ENCODE measurements at places on chromosomes 5 and 9.

- no peak for DNase-seq
These were observed 85.7 kb downstream of the ALDH7A1 start for GRCh38 chr5:126509339-126509738.

DNA sequence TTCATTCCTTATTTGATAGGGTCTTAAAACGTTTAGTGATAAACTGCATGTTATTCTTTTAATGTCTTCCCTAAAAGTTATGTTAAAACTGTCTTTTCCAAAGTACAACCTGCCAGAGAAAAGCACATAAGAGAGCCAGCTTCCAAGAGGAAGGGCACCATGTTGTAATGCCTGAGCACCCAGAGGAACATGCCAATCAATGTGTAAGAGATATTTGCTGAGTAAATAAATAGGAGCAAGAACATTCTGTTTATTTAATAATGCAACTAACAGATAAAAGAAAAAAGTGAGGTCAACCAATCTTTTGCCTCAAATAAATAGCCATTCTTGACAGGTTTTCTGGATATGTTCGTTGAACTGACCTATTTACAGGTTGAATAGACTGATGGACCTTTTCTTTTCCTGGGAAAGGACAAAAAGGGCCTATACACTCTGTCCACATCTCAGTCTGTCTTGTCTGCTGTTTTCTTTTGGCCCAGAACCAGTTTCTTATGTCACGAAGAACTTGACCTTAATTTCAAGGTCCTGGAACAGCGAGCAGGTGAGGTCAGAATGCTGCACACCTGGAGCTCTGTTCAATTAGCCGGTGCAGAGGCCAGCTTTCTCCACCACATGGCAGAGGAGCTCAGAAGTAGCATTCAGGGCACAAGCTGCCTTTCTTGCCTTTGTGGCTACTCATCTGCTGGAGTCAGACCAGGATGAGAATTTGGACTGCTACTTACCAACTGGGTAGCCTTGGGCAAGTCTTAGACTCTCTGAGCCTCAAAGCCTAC, 77.7 kb downstream of the PLCXD3 start:
- no peak for DNase-seq

- DNase-seq, result no peak
These were observed 377.1 kb downstream of the PRDM9 start for GRCh38 chr5:23884405-23885031.

GRCh38 chr5:56696900-56697299, 118.4 kb upstream of the MAP3K1 start:
- DNase-seq, result no peak

- no peak for DNase-seq
These were observed 118.2 kb upstream of the TBC1D2 start for GRCh38 chr9:98373609-98374008.

DNA sequence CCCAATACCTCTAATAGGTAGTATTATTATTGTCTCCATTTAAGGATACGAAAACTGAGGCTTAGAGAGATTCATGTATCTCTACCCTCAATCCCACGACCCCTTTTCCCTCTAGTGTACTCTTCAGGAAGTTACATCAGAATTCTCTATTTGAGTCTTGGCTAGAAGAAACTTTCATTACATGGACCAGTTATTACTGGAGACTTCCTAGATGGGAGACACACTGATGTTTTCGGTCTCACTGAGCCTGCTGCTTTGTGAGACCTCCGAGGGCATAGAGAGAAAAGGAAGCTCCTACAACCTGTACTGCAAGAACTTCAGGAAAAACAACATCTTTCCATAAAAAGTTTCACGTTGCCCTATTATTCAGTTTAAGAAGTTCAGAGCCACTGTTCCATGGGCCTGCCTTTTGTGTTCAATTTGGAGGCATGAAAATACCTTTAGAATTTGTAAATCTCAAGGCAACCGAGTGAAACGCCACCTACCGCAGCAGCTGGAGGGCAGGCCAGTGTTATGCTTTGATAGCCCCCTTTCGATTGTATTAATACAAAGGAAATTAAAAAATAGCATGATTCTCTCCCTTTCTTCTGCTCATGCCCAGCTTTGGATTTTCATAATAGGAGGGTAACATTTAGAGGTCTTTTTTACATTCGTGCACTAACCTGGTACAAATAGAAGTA, 223.3 kb downstream of the EBF1 start:
- no peak for DNase-seq

GRCh38 chr5:156826150-156826549, 23.9 kb upstream of the PPP1R2B start:
- DNase-seq, result no peak

GRCh38 chr9:114112325-114112724, 13.2 kb upstream of the KIF12 start:
- DNase-seq, result no peak

DNA sequence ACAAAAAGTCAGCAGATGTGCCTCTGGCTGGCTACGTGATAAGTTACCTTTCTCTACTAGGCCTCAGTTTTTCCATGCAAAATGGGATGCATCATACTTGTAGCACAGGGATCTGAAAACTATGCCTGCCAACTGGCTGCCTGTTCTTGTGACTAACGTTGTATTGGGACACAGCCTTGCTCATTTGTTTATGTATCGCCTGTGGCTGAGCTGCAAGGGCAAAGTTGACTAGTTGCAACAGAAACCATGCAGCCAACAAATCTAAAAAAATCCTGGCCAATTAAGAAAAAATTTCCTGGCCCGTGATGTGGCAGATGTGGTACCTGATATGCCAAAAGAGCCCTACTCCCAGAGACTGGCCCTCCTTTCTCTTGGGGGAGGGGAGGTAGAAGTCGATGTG, 131.3 kb downstream of the SEC61B start:
- DNase-seq, result no peak

DNA sequence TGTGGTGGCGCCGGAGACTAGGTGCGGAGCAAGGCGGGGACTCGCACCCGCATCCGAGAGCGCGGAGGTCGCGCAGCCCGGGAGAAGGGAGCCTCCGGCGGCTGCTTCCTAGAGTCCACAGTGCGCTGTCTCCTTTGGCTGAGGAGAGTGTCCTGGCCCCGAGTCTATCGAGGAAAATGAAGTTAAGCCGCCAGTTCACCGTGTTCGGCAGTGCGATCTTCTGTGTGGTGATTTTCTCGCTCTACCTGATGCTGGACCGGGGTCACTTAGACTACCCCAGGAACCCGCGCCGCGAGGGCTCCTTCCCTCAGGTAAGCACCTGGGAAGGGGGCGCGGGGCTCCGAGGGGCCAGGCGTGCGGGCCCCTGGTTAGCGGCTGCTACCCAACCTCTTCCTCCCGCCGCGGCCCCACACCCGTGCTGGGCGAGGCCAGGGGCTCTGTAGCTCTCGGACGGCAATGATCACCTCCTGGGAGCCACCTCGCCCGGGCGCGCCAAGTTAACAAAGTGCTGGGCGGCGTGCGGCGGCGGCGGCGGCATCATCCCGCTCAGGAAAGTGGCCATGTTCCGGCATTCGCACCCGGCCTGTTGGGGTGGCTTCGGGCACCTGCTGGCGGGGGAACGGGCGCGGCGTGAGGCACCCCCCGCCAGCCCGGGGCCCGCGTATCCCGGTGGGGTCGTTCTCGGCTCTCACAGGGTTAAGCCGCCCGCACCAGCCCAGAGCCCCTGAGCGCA, 681 bp downstream of the MAN2A1 start:
- peak; percentile 14 for DNase-seq

GRCh38 chr9:79913867-79914266, 342.1 kb downstream of the TLE4 start:
- DNase-seq, result no peak

DNA sequence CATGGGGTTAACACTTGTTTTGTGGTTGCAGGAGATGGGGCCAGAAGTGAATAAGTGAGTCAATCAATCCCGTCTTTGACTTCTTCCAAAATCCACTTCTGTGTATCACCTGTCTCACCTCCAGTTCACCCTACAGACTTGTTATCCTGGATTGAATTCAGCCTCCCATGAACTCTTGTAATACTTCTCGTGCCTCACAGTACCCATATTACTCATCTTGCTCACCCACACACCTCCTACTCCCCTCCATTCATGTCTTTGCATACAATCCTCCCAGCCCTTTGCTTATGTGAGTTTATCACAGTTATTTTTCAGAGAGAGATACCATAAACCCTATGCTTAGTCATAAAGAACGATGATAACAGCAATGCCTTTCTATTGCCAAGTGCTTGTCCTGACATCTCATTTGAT, 52.9 kb upstream of the PAPPA start:
- DNase-seq, result no peak

GRCh38 chr5:86885489-86886230, 267.9 kb downstream of the COX7C start:
- no peak for DNase-seq

Measured in stimulated activated CD8-positive, alpha-beta memory T cell treated with anti-CD3 and anti-CD28 coated beads, Interleukin-4, amount 100 ng/mL, for 1 hour (primary cell).